ENCODE measurements at places on chromosomes 2 and 18.

DNA sequence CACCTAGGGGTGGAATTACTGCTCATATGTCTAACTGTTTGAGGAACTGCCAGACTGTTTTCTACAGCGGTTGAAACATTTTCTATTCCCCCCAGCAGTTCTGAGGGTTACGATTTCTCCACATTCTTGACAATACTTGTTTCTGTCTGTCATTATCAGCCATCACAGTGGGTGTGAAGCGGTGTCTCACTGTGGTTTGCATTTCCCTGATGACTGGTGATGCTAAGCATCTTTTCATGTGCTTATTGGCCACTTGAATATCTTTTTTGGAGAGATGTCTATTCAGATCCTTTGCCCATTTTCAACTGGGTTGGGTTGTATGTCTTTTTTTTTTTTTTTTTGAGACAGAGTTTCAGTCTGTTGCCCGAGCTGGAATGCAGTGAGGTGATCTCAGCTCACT lies 63.0 kb downstream of the ADNP2 start:
- no peak for DNase-seq

- no peak for DNase-seq
These were observed 48.2 kb downstream of the EML4 start for GRCh38 chr2:42217307-42217706.

DNA sequence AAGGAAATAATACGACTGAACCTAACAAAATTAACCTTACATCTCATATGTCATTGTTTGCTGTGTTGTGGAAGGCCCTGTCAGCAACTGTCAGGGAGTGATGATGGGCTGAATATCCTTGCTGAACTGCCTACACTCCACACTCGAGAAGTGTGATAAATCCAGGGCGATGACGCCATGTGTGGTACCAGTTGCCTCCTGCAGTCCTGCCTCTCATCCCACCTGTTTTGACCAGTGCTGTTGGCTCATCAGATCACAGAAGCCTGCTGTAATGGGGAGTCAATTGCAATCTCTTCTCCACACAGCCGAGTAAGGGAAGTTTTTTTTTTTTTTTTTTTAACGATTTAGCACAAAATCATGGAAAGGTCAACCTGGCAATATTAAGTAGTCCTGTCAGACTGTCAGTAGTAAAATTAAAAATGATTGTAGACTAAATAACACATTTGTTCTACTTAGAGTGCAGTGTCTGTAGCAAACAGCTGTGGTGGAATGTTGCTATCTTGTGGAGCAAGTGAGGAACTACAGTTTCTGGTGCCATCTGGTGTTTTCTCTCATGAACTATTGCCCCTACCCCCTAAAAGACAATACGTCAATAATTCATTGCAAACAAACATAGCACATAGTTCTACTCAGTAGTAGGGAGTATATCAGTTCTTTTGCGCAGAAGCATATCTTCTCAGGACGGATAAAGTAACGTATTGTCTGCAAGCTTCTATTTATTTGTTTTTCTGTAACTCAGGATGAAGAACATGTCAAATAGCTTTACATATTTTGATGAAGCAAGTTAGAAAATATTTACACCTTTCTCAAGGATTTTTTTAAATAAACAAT lies 347.6 kb downstream of the CTNNA2 start:
- no peak for DNase-seq

GRCh38 chr2:10413991-10414451 lies 34.1 kb downstream of the ODC1 start:
- peak; percentile 73 for DNase-seq

DNA sequence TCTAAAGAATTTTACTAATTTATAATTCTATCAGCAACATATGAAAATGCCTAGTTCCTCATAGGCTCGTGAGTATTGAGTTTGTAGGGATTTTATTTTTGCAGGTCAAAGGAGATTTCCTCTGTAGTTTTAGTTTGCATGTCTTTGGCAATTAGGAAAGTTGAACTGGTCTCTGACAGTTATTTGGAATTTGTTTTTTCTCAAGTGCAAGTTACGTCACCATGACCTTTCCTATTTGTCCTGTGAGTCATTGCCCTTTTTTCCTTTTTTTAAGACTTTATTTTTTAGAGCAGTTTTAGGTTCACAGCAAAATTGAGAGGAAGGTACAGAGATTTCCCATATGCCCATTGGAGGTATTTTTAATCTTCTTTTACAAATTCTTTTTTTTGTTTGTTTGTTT lies 29.0 kb downstream of the RAMP1 start:
- no peak for DNase-seq

DNA sequence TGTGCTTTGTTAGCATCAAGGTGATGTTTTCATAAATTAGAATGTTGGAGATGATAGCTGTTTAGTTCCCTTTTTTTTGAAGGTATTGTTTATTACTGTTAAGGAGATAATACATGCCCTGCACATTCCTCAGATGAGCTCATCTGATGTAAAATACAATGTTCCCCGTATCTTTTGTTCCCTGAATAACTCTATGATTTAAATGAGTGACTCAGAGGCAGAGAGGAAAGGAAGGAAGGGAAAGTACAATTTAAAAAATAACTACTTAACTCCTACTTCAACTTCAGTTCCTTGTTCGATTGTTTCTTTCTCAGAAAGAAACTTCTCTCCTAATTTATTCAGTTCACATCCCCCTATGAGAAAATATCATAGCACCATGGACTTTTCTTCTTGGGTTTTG lies 208.7 kb downstream of the KCNE4 start:
- DNase-seq: no peak

DNA sequence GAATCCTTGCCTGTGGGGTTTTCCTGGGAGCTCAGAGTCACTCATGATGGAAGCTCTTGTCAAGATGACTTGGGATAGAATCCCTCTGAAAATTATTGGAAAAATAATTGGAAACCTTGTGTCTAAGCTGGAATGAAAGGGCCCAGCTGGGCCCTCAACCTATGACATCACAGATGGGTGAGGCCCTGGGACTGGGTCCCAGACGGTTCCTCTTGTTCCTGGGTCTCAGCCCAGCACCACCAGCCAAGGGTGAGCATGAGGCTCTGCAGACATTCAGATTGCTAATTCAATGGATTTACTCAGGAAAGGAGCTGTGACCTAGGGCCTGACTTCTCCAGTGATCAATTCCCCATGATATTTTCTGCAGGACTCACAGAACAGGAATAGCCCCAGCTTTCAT lies 188.3 kb upstream of the MYT1L start:
- no peak for DNase-seq

DNA sequence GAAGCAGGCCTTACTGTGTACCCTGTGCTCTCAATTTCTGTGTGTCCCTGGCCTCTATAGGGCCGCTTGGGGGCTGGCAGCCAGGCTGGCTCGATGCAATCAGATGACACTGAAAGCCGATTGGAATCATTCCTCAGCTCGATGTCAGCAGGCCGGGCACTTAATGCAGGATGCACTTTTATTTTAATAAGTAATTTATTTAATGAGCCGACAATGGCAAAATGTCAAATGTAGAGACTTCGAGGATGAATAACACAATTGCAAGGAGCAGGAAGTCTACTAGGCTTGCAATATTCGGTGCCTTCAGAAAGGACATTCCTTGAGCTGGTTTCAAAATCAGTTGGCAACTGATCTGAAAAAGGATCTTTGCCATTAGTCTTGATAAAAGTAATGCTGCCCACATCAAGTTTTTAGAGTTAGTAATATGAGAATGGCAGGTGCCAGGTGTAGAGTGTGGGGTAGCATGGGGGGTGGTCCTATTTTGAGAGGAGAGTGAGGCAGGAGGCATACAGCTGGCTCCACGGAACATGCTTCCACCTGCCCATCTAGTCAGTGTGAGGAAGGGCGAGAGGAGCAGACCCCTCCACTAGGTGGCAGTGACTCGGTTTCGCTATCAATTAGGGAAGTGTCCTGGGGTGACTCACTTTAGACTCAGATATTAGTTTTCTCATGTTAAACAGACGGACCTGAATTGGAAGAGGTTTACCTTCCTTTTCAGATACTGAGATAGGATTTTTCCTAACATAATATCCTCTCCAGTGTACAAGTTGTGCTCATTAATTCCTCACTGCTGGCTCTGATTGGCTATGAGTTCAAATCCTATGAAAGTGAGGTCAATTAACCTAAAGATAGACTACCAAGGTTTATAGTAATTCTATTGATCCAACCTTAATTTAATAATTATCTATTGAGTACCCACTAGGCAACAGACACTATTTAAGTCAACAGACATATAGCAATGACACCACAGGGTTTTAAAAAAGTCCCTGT lies 80.9 kb downstream of the NABP1 start:
- DNase-seq: peak; percentile 8
